Stimulated activated CD4-positive, alpha-beta T cell treated with anti-CD3 and anti-CD28 coated beads, Interleukin-1b, Interleukin-23, amount 100 ng/mL, for 24 hours (primary cell): ENCODE measurements at places on chromosomes 1 and 21.

GRCh38 chr21:32772281-32773047 lies 909 bp upstream of the PAXBP1 start:
- DNase-seq = peak; percentile 61

- no peak for DNase-seq
Measured at GRCh38 chr1:192879406-192879805, 70.6 kb downstream of the RGS2 start.

DNA sequence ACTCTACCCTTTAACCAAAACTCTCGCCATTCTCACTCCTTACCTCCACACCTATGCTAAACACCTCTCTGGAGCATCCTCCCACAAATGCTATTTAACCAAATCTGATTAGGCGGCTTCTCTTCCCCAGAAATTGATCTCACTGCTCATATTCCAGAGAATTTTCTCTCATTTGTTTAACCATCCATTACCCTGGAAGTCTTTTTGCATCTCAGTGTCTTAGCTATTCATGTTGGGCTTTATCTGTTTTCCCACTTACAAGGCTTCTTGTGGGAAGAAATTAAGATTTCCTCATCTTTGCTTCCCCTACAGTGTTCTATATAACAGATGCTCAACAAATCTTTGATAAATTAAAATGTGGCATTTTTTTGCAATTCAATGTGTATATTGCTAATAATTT lies 45.5 kb downstream of the MYSM1 start:
- DNase-seq = no peak

DNA sequence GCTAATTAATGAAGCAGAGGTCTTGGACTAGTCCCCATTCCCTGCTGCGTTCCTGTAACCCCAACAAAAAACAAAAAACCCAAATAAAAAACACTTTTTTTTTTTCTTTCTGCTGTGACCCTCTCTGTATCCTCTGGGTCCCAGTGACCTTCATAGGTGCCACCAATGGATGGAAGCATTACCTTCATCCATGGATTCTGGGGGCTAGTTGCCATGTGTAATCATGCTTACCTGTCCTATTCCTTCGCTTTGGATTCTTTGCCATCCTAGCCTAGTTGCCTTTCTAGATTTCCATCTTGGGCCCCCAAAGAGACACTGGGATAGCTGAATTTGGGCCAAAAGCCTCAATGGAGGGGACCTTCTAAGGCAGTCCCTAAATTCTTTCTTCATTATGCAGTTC lies 1208.7 kb downstream of the BRINP3 start:
- DNase-seq = no peak

DNA sequence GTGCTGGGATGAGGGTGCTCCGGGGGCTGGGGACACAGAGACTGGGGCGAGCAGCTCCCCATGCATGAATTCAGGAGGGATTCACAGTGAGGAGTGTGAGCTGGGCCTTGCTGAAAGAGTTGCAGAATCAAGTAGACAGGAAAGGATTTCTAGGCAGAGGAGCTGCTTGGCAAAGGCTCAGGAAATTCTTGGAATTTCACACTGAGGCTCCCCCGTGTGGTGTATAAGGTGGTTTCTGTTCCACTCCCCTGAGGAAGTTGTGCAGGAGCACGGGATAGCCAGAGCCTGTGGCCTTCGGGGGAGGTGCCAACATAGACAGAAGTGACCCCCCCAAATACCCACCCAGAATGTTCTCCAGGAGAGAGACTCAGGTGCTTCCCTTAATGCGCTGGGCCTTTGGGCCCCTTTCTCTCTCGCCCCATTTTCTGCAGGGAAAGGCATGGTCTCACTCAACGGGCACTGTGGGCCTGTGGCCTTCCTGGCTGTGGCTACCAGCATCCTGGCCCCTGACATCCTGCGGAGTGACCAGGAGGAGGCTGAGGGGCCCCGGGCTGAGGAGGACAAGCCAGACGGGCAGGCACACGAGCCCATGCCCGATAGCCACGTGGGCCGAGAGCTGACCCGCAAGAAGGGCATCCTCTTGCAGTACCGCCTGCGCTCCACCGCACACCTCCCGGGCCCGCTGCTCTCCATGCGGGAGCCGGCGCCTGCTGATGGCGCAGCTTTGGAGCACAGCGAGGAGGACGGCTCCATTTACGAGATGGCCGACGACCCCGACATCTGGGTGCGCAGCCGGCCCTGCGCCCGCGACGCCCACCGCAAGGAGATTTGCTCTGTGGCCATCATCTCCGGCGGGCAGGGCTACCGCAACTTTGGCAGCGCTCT lies 58.5 kb upstream of the ACTL8 start:
- no peak for DNase-seq

DNA sequence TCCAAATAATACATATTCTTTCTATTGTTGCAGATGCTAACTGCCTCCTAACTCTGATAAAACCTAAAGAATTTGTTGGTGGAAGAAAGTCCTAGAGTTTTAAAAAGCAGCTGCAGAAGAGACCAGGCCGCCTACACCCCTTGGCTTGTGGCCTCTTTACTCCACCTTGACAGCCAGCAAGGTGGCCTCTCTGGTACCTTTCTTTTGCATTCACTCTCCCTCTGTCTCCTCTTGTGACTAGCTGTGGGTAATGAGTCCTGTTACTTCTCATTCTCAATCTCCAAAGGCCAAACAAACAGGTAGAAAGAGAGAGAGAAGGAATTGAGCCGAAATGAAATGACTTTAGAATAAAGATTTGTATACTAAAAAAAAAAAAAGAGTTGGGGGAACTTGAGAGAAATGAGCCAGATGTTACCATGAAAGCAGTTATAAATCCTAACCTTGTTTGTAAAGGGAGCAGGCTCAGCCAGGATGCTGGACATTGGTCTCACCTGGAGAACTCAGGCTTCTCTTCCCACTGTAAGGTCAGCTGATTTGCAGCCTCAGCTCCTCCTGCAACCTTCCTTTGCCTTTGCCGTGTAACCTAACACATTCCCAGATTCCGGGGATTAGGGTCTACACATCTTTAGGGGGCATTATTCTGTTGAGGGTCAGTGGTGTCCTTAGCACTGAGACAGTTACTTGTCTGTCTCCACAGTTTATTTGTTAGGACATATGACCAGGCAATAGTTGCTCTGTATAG lies 164.1 kb upstream of the IRF2BP2 start:
- DNase-seq = no peak

- no peak for DNase-seq
Measured at GRCh38 chr1:225408249-225408648, 19.6 kb downstream of the LBR start.
